T1000 (cell line): ENCODE measurements at places on chromosomes 7 and 10.

DNA sequence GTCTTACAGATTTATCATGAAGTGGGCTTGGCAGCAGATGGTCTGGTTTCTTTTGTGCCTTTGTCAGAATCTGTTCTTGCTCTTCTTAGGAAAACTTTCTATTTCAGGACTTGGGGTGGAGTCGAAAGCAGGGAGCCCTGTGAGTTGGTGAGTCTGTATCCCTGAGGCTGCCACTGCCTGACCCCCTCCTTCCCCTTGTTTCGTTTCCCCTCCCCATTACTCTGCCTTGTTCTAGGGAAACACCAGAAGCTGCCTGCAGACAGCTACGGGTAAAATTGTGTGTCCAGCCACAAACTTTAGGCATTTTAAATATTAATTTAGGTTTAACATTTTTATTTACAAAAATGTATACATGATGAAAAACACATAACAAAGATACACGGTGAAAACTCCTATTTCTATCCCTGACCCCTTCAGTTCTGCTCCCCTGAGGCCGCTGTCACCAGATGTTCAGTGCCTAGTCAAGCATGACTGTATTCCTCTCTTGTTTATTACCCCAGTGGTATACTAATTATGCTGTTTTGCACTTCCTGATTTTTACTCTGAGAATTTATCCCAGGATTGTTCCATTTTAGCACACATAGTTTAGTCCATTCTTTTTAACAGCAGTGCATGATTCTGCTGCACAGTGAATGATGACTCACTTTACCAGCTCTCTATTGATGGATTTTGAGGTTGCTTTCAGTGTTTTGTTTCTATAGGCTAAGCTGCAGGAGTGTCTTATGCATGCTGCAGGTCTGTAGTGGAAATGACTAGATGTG, 9.1 kb downstream of the TSPAN14 start:
- no peak for DNase-seq

DNA sequence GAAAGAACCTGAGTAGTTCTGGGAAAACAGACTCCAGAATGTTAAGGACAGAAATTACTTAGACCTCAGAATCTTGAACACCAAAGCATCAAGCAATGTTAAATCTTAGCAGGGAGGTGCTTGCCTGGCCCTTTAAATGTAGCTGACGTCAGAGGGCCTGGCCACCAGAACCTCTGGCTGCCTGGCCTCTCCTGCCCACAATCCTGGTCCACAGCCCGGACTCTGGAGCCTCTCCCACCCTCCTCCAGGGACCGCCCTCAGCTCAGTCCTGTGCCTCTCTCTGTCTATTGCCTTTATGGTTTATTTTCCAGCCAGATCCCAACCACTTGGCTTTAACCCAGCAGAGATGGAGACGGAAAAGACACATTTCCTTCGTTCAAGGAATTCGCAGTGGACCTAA, 42.2 kb upstream of the EGR2 start:
- no peak for DNase-seq

DNA sequence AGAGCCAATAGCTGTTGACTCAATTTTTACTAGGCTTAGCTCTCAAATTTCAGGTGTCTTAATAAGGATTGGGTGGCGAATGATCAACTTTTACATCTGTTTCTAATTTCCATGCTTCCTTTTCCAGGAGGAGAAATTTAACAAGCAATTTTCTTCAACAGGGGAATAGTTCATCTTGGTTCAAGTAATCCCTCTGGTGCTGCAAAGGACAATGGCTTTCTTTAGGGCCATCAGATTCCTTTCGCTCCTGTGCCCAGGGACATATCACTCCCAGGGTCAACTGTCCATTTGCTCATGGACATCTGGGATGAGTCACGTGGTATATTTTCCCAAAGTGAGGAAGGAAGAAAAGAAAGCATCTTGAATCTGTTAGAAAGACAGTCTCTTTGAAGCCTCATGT, 313.3 kb downstream of the FRMD4A start:
- DNase-seq = no peak

DNA sequence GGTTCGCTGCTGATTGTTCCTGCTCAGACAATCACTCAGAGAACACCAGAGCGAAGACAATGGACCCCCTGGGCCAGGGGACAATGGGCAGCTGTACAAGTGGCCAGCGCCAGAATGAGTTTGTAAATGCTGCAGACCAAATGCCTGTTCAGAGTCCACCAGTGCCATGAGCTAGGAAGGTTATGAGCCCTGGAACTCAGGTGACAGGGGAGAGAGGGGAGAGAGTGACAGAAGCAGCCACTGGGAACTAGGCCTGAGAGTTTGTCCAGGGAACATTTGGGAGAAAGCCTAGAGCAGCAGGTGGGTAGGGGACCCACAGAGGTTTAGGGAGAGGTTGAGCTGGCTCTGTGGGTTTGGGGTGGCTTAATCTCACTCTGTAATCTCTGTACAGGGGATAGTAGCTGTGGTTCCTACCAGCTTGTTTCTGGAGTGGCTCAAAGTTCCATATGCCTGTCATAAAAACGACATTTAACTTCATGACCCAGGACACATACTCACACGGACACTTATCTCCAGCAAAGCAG, 60.4 kb downstream of the C10orf105 start:
- no peak for DNase-seq

GRCh38 chr7:123657304-123657685, 1.6 kb downstream of the LMOD2 start:
- no peak for DNase-seq

DNA sequence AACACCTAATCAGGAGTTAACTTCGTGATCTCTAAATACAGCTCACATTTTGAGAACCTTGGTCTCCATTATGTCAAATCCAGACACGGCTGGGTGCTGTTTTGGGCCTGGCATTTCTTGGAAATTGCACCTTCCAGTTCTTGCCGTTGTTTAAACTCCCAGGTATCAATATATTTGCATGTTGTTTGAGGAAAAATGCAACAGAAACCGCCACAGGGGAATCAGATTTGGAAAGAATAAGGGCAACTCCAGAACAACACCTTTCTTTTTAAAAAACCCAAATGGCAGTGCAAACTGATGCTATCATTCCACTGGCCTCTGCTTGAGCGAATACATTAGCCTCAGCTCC, 162.0 kb downstream of the FGFR2 start:
- no peak for DNase-seq

DNA sequence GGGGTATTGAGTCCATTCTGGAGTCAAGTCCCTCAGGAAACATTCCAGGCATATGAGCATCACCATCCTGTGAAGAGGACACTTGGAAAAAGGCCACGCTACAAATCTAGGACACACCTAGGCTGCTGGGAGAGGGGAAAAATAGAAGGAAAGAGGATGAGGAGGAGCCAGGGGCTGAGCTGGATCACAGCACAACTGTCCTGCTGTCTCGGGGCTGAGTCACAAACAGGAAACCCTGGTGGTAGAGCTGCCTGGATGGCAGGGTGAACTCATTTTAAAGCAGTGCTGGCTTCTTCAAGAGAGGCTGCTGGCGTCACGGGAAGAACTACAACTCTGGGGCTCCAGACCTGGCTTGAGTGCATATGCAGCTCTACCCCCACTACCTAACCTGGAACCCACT, 151.5 kb downstream of the RNF216 start:
- peak; percentile 51 for DNase-seq

- no peak for DNase-seq
These were observed 41.8 kb upstream of the LRRC18 start for GRCh38 chr10:48981310-48981907.

- no peak for DNase-seq
These were observed 45.4 kb downstream of the CACNB2 start for GRCh38 chr10:18185621-18186020.

DNA sequence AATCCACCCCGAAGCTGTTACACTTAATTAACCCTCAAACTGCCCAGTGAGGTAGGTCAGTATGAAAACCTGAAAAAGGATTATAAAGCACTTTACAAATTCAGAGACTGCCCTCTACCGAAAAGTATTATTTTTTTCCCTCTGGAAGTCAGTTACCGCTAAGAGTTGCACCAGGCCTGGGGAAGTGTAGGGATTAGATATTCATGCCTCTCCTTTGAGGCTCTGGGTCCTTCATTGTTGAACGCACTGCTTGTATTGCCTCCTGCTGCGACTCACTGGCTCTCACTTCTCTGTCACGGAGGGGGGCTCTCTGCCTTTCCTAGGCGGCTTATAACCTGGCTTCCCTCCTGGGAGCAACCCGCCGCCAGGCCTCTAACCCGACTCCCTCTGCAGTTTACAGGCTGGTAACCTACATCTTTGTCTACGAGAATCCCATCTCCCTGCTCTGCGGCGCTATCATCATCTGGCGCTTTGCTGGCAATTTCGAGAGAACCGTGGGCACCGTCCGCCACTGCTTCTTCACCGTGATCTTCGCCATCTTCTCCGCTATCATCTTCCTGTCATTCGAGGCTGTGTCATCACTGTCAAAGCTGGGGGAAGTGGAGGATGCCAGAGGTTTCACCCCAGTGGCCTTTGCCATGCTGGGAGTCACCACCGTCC, 2.7 kb downstream of the RHBDD2 start:
- no peak for DNase-seq

GRCh38 chr10:69952821-69953221, 99.8 kb upstream of the MACROH2A2 start:
- DNase-seq = no peak

DNA sequence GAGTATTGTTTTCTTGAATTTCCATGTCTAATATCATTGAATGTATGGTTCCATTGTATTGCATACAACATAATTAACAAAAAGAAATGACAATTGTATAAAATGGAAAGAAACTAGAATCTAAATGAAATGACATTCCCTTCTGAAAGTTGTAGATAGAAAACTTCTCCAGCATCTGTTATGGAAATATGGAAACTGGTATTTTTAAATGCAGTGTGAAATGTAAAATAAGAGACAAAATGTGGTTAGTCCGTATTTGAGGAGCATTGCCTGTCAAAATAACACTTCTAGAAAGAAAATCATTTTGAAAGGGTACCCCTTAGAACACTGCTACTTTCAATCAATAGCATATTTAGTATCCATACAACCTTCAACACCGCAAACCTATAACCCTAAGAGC, 286.3 kb upstream of the CELF2 start:
- DNase-seq = no peak

DNA sequence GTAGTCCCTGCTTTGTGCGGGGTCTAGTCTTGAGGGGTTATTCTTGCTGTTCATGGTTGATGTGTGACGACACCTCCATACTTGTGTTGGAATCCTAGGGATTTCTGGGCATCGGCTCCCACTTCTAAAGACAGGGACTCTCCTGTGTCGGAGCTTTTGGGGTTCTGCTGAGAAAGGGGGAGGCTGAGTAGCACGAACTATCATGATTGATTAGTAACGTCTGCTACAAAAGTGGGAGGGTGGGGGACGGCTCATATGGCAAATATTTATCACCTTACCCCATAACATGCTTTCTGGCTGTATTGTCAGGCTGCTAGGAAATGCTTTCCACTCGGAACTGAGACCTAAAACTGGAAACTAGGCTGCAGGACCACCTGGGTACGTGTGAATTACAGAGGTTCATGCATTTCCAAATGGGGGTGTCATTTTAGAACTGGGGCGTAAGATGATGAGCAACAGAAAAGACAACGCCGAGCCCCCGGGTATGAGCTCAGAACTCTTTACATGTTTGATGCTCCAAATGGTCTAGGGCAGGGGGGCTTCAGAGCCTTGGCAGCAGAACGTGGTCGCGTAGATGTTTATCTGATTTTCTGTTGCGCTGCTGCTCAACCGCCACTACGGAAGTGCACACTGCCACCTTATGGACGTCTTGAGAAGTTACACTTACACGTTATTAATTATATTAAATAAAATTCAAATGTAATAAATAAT, 15.1 kb upstream of the NME8 start:
- DNase-seq = no peak

DNA sequence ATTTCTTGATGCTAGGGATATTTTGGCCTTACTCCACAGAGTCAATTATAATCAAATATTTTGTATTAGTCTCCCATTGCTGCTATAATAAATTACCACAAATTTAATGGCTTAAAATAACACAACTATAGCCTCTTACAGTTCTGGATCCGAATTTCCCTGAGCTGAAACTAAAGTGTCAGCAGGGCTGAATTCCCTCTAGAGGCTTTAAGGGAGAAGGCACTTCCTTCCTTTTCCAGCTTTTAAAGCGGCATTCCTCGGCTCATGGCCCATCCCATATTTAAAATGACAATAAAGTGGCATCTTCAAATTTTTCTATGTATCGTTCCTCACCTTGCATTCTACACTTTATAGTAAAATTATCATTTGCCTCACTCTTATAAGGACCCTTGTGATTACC, 421.4 kb upstream of the ZWINT start:
- no peak for DNase-seq

DNA sequence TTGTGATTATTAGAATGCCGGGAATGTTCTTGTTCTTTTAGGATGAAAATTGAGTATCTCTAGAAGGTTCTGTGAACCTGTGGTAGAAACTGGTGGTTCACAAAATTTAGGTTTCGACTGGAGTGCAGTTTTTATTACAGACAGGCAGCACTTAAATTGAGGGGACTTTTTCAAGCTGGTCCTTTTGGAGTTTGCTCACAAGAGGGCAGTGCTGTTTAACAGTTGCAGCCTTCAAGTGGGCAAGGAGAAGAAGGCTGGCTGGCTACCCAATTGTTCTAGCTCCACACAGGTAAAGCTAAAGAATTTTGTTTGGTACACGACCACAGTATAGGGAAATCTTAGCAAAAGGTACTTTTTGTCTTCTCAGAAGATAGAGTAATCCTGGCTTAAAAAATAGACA, 233.6 kb downstream of the SNX13 start:
- DNase-seq = no peak

DNA sequence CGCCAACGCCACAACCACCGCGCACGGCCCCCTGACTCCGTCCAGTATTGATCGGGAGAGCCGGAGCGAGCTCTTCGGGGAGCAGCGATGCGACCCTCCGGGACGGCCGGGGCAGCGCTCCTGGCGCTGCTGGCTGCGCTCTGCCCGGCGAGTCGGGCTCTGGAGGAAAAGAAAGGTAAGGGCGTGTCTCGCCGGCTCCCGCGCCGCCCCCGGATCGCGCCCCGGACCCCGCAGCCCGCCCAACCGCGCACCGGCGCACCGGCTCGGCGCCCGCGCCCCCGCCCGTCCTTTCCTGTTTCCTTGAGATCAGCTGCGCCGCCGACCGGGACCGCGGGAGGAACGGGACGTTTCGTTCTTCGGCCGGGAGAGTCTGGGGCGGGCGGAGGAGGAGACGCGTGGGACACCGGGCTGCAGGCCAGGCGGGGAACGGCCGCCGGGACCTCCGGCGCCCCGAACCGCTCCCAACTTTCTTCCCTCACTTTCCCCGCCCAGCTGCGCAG, 424 bp downstream of the EGFR start:
- DNase-seq = no peak

- no peak for DNase-seq
These were observed 607.8 kb downstream of the PTPRN2 start for GRCh38 chr7:157979636-157980340.

DNA sequence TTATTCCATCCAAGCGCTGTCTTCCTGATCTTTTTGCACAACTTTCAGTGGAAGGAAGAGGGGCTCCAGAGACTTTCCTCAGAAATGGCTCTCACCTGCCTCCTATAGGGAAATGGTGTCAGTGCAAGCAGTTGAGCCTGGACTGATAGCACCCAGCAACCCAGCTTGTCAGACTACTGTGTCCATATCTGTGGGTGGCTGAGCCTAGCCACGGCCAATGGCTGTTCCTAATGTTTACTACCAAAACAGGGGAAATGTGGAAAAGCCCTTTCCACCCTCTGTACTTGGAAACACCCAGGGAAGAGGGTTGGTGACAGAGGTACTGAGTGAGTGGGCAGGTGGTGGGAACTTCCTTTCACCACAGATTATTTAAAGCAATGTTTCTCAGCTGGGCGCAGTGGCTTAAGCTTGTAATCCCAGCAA, 4.3 kb upstream of the YKT6 start:
- peak; percentile 30 for DNase-seq
